GM12864 (cell line): ENCODE measurements at places on chromosomes 7 and 10.

- peak; percentile 54 for DNase-seq
Measured at GRCh38 chr7:105806592-105807447, 69.6 kb downstream of the ATXN7L1 start.

GRCh38 chr7:145082366-145083161, 246.7 kb upstream of the TPK1 start:
- DNase-seq, result no peak

DNA sequence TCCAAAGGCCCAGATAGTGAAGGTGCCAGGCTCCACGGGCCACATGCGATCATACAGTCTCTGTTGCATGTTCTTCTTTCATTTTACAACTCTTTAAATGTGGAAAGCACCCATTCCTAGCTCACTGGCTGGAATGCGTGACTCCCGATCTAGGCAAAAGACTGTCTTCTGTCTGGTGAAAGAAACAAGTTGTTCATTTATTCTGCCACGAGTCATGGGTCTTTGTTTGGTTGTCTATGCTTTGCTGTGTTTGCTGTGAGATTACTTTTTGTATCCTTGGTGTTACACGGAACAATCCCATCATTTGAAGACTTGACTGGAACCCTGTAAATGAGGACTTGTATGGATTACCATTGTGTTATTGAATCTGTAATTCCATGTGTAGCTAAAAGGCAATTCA, 41.9 kb downstream of the NPVF start:
- DNase-seq, result no peak

DNA sequence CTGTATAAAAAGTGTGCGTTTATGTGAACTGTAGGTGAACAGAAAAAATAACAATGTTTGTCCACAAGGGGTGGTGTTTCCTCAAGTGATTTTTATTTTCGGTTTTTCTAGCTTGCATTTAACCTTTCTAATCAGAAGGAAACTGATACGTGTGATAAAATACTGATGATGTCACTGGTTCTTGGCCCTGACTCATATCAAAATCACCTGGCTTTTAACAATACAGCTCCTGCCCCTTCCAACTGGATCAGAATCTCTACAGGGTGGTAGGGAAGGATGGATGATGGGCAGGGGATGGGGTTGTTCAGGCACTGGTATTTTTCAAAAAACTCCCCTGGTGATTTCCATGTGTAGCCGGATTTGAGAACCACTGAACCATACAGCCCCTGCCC, 10.9 kb downstream of the NPFFR1 start:
- peak; percentile 60 for DNase-seq

DNA sequence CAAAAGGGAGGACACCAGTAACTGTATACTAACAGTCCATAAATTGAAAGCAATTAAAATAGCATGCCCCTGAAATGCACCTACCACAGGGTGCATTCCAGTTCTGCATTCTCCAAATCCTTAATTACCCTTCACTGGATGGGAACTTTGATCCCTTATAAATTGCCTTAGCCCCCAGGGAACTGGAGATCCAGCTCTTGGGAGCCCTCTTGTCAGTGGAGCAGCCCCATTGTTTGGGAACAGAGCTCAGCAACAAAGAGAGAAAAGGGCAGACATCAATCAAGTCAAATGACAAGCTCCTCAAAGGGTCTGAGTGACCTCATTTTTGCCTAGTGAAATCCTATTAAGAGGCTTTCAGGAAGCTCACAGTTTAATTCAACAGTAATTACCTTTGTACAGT, 472.6 kb downstream of the XPNPEP1 start:
- DNase-seq, result no peak
